ENCODE measurements at places on chromosomes 7 and 10. TPM values are rescaled to one million over a fixed set of nuclear protein-coding genes. Genes with fewer than 3 reads are reported as not detected.

Gene ANK3
- total RNA-seq = 9.6 TPM

Gene OPALIN
- not detected for total RNA-seq

Gene ITPRID1
- not detected for total RNA-seq

Gene LLCFC1
- total RNA-seq = not detected

Gene HOXA10
- 23.0 TPM for total RNA-seq

Gene PLXNA4
- total RNA-seq = under 0.01 TPM

Gene FKBP6
- total RNA-seq = not detected

Gene RNF148
- not detected for total RNA-seq

Gene LRMDA
- not detected for total RNA-seq

Gene HOXA5
- total RNA-seq = 1.6 TPM

Gene DNAJC12
- total RNA-seq = 15.8 TPM

Gene ZNF736
- total RNA-seq = 0.81 TPM

Gene UTF1
- total RNA-seq = not detected

Gene CTAGE6
- not detected for total RNA-seq

Gene HIP1
- total RNA-seq = 19.1 TPM

Gene LBX1
- 17.5 TPM for total RNA-seq

Gene CYP26C1
- total RNA-seq = not detected

Gene PPP1R3C
- 7.9 TPM for total RNA-seq

Gene TMEM196
- not detected for total RNA-seq

Gene ADRA2A
- total RNA-seq = not detected

Gene ANKRD7
- 1.9 TPM for total RNA-seq

Gene RBAK
- total RNA-seq = 3.9 TPM

Gene NRG3
- not detected for total RNA-seq

Gene TMEM168
- total RNA-seq = 5.6 TPM

Gene MMD2
- total RNA-seq = not detected

Gene TFR2
- 1.7 TPM for total RNA-seq

Gene FAM24B
- 2.6 TPM for total RNA-seq

Gene NAT16
- not detected for total RNA-seq

Gene MRLN
- total RNA-seq = not detected

Gene DRGX
- 0.86 TPM for total RNA-seq

Gene NEUROD6
- not detected for total RNA-seq

Gene SYT15B
- total RNA-seq = not detected

Gene FRA10AC1
- 4.3 TPM for total RNA-seq

Gene SPAM1
- total RNA-seq = not detected

Gene CRYGN
- not detected for total RNA-seq

Gene TMEM213
- not detected for total RNA-seq

Gene NPY4R2
- total RNA-seq = not detected

Gene SPOCK2
- total RNA-seq = 0.17 TPM

Gene TMEM140
- not detected for total RNA-seq

Gene MAGI2
- not detected for total RNA-seq

Gene TRIM50
- not detected for total RNA-seq

Gene BAMBI
- 230 TPM for total RNA-seq

Gene CALML3
- total RNA-seq = not detected

Gene SLC29A4
- 12.5 TPM for total RNA-seq

Gene MYO1G
- total RNA-seq = 0.98 TPM

Gene GDF10
- not detected for total RNA-seq

Gene RNF32
- 2.2 TPM for total RNA-seq

Gene CLRN3
- total RNA-seq = not detected

Gene TUBAL3
- not detected for total RNA-seq

Gene TRIL
- not detected for total RNA-seq

Gene PGAM1
- 846 TPM for total RNA-seq

Gene PON1
- total RNA-seq = not detected

Gene LRRC17
- total RNA-seq = 0.58 TPM

Gene ATP6V0E2
- total RNA-seq = 73.1 TPM

Gene FAM237B
- total RNA-seq = not detected

Gene PTPN20
- total RNA-seq = not detected

Measured in G401 (cell line).